ENCODE measurements at places on chromosomes 2 and 18. TPM values are rescaled to one million over a fixed set of nuclear protein-coding genes. Genes with fewer than 3 reads are reported as not detected.

- no peak for DNase-seq
Measured at GRCh38 chr2:234632527-234633391, 135.9 kb upstream of the ARL4C start.

- no peak for DNase-seq
Measured at GRCh38 chr2:88698498-88699233, 7.2 kb downstream of the RPIA start.

- no peak for DNase-seq
Measured at GRCh38 chr2:108936076-108936864, 52.8 kb downstream of the EDAR start.

- DNase-seq, result peak; percentile 74
Measured at GRCh38 chr2:109382951-109383350, 230.8 kb downstream of the SEPTIN10 start.

DNA sequence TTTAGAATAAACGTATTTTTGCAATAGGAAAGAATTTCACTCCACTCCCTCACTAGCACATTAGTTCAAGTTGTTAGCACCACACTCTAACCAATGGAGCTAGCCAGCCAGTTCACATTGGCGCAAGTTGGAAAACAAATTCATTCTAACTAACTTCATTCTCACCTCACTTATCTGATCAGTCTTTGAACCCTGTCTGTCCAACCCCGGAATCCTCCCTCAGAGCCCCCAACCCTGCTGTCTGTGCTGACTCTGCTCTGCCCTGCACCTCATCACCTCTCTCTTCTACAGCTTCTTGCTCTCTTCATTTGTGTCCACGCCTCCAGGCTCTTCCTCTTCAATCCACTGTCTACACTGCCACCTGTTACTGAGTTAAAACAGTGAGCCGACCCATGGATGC lies 356.5 kb downstream of the IRS1 start:
- no peak for DNase-seq

DNA sequence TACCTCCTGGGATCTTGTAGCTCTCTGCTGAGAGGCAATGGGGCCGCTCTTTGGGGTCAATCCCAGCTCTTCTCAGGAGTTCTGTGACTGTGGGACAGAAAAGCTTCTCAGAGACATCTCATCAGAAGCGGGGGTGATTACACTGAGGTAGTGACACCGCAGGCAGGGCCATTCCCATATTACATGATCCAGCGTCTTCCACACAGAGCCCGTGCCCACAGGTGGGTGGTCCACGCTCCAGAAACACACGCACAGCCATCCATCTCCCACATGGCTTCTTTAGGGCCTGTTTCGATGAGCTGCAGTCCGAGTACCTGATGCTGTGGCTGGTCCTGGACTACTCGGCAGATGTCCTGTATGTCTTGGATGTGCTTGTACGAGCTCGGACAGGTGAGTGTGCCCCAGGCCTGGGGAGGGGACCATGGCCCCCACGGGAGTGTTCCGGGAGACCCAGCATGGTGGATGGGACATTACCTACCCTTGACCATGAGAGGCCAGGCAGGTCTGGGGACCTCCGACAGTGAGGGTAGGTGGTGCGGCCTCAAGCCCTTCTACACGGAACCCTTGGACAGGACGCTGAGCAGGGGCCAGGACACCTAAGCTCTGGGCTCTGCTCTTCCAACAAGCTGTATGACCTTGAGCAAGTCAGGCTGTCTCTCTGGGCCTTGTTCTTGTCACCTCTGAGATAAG lies 45.5 kb downstream of the CNGA3 start:
- no peak for DNase-seq

- no peak for DNase-seq
Measured at GRCh38 chr2:75287624-75288316, 88.5 kb upstream of the TACR1 start.

KLHL29 gene
- total RNA-seq, result 14.3 TPM

DNA sequence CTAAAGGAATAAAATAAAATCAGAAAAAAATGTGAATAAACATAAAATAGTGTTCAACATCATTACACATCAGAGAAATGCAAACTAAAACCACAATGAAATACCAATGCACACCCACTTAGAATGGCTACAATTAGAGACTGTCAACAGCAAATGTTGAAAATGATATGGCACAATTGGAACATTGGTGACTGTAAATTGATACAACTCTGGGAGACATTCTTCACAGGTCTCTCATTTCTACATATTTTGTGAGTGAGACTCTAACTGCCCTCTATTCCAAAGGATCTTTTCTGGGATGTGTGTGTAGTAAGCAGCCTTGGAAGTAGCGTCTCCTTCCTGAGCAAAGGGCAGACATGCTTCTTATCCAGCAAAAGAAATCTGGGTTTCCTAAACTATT lies 323.0 kb downstream of the FBXO15 start:
- DNase-seq, result no peak

DNA sequence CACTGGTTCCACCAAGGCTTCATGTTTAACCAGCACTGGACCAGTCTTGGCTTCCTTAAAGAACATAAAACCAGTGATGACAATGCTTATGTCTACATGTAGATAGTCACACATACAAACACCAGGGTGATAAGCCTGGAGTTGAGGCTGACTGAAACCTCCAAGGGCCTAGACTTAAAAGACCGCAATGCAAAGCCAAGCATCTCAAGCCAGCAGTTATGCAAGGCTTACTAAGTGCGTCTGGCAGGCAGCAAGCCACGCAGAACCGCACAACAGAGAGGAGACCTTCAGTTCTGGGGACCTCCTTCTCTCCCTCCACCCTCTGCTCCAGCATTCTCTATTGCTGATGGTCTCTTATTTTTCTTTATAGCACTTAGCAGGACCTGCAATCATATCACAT lies 63.2 kb upstream of the ACAA2 start:
- DNase-seq, result no peak

GRCh38 chr2:134375935-134376334 lies 122.1 kb downstream of the MGAT5 start:
- peak; percentile 44 for DNase-seq
